RPMI7951 (cell line): ENCODE measurements at places on chromosomes 6 and 20.

DNA sequence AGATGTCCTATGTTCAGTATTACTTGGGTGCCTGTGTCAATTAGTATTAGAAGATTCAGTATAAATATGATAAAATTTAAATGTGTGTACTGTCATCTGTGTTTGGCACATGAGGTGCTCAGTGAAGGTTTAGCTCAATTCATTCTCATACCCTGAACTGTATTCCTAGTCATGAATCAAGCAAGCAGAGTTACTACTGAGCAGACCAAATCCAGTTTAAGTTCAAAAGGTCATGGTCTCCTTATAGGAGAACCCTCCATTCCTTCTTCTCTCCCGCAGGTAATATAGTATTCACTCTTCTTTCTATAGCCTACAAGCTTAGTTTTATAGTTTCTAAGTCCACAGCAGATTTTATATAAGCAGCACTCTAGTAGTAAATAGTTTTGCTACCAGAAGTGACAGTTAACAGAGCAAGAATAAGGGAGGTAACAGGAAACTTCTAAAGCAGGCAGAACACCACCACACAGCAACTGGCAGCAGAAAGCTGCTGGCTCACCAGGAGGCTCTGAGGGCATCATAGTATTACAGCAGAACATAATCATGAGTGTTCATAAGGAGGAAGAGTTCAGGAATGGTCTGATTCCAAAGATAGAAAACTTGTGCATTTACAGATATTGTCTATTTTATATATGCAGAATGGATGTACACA lies 133.2 kb downstream of the SLC16A10 start:
- no peak for DNase-seq

DNA sequence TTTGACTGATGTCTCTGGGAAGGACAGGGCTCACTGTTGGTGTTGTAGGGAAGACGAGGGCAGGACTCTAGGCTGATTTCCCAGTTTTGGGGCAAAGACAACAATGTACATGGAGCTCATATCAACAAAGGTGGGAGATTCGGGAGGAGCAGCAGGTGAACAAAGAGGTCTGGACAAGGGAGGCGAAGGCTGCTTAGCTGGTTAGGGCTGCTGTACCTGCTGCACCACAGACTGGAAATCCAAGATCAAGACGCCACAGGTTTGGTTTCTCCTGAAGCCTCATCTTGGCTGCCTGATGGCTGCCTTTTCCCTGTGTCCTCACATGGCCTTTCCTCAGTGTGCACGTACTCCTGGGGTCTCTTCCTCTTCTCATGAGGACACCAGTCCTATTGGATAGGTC lies 287.2 kb downstream of the FOXC1 start:
- DNase-seq: no peak

DNA sequence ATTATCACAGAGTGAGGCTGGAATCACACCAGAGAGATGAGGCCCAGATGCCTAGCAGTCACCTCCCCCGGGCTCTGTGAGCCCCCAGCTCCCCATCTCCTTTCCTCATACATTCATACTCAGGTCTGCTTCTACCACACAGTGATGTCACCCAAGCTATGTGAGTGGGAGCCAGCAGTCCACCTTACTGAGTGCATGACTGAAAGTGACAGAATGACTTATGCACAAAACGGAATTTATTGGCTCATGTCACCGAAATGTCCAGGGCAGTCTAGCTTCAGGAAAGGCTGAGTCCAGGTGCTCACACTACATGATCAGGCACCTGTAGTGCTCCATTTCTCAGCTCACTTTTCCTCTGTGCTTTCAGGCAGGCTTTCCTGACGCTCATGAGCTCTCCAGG lies 36.7 kb upstream of the CCN6 start:
- DNase-seq: no peak

DNA sequence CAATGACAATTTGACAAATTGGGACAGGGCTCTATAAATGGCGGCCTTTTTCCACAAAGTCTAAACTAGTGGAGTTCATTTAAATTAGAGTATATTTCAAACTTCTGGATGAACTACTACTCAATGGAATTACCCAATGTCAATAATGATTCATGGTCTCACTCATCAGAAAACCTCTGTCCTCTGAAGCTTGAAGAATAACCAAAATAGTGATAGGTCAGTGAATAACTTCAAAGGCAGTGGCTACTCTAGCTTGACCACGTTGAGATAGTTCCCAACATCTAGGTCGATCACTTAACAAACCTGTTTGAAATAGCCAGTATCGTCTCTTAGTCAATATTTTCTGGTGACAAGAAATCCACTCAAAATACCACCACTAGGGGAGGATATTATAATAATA lies 197.6 kb downstream of the HDGFL1 start:
- DNase-seq: no peak

DNA sequence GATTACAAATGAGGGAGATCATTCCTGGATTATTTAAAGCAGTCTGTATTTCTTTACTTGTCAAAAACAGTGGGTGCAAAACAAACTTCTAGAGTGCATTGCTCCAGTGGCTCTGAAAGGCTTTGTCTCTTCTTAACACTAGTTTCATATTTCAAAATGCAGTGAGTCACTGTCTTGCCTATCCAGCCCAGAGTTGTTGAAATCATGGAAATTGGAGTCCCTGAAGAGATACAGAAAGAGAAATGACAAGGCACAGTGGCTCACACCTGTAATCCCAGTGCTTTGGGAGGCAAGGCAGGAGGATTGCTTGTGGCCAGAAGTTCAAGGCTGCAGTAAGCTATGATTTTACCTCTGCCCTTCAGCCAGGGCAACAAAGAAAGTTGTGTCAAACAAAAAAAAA lies 11.3 kb downstream of the SLC2A12 start:
- peak; percentile 47 for DNase-seq

DNA sequence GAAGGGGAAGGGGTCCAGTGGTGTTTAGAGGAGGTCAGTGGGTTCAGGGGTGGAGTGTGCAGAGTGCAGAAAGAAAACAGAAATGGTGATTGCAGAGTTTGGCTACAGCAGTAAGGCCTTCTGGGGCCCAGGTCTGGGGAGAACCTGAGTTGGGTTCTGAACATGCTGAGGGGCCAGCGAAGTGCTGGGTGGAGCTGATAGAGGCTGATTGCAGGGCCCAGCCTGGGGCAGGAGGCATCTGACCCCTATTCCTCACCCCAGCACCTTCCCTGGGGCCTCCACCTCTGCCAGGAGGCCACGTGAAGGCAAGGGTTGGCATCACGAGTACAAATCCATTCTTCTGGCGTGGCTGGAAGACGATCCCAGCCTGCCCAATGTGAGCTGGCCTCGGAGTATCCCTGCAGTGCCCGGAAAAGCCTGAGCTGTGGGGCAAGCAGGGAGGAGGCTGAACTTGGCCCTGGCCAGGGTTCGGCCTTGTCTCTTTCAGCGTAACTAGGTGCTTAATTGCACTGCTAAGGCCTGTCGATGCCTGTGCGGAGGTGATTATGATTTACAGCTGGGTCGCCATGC lies 35.3 kb downstream of the VSTM2L start:
- DNase-seq: no peak

DNA sequence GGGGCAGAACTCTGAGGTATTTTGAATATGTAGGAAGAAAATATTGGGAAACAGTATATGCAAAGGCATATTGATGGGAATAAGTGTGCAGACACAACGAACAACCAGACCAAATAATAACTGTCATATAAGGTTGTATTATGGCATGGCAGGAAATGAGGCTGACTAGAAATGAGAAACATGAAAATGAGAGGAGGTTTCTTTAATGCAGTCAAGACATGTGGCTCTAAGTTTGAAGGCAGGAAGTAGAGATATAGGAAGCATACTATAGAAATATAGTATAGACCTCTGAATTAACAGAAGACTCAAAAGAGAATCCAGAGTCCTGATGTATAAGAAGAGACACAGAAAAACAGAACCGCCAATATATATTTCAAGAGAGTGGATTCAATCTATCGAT lies 459.7 kb upstream of the PTCHD4 start:
- no peak for DNase-seq

- DNase-seq: no peak
Observed at GRCh38 chr6:150908901-150909300, 43.4 kb downstream of the MTHFD1L start.

- DNase-seq: no peak
Observed at GRCh38 chr6:14849185-14849584, 396.7 kb upstream of the JARID2 start.

- no peak for DNase-seq
Observed at GRCh38 chr6:23087471-23087870, 518.1 kb downstream of the HDGFL1 start.

DNA sequence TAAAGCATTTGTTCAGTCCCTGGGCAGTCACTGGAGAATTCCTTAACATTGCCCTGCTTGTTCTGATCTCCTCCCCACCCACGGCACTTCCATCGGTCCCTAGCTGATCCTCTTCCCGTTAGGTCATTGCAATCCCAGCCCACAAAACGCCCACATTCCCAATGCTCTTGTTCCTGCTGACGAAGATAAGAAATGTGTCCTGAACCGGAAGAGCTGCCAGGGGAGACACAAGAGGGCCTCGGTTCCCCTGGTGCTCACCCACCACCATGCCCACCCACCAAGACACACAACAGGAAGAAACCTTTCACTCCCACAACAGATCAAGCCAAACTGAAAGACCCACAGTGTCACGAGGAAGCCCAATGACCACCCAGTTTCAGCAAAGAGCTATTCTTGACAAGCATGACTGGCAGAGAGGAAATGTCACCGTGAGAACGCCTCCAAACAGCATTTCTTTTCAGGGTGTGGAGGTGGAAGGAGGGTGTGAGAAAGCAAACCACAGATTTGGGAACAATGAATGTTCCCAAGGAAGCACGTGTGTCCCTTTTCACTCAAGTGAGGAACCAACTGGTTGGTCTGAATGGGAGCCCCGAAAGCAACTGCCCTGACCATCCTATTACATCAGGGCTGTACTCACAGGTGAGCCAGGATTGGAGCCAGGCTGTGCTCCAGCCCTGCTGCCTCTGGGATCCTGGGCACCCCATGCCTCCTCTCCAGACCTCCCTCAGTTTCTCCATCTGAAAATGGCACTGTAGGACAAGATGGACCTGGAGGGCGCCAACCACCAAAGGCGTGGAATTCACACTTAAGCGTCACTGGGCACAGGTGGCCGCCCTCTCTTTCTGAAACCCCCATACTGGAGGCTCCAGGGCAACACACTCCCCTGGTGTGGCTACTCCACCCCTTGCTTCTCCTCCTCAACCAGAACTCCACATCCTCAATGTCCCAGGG lies 97.5 kb downstream of the ZMYND8 start:
- DNase-seq: peak; percentile 62

DNA sequence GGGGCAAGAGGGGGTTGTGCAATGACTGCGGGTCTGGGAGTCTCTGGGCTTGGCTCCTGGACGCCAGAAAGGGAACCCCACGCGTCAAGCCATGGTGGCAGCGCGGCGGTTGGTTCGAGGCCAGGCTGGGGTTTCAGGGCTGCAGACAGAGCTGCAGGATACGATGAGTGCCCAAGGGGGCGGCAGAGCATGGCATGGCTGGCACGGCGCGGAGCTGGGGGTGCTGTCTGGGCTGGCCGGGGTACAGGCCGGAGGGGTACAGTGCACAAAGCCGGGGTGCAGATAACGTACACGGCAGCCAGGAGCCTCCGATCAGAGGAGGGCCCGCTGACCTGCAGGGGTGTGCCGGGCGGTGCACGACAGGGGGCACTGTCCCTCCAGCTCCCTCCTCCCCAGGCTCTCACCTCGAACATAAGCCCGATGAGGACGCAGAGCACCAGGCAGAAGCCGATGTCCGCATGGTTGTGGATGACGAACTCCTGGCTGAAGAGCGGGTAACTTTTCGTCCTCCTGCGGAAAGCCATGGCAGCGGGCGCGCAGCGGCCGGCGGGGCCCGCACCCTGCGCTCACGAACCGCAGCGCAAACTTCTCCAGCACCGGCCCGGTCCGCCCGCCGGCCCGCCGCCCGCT lies 353 bp downstream of the TRAM2 start:
- DNase-seq: peak; percentile 79

- DNase-seq: peak; percentile 98
Observed at GRCh38 chr6:56714982-56715456, 72.3 kb upstream of the DST start.

- DNase-seq: no peak
Observed at GRCh38 chr6:28139860-28140543, 1.7 kb upstream of the ZKSCAN8 start.

- peak; percentile 52 for DNase-seq
Observed at GRCh38 chr20:14288341-14289330, 48.8 kb downstream of the FLRT3 start.

DNA sequence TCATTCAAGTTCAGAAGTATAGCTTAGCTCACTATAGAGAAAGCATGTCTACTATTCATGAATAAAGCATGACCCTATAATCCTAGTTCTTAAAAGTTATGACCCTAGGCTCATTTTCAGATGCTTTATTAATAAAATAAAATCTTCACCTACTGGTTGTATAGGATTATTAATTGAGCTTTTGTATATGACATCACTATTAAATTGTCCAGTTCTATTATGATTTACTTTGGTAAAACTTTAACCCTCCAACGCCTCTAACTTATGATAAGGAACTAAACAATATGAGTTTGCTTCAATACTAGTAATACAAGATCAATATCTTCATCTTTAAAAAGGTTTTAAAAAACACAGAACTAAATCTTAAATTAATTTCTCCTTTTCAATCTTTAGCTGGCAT lies 263.4 kb upstream of the THEMIS start:
- DNase-seq: no peak

DNA sequence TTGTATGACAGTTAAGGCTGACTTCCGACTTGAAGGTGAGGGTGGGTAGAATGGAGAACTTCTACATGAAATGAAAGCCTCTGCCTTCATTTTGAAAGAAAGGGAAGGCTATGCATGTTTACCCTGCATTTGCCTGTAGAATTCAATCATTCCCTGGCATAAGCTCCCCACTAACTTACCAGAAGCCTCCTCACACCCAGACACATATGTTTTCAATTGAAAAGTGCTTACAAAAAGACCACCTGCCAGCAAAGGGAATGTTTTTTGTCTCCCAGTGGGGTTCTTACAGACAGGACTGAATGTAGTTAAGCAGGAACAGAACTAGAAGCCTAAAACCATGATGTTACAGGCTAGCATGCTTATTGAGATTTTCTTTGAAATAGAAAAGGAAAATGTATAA lies 392.1 kb upstream of the HSF2 start:
- peak; percentile 21 for DNase-seq

GRCh38 chr6:40353197-40353966 lies 233.8 kb downstream of the LRFN2 start:
- no peak for DNase-seq

DNA sequence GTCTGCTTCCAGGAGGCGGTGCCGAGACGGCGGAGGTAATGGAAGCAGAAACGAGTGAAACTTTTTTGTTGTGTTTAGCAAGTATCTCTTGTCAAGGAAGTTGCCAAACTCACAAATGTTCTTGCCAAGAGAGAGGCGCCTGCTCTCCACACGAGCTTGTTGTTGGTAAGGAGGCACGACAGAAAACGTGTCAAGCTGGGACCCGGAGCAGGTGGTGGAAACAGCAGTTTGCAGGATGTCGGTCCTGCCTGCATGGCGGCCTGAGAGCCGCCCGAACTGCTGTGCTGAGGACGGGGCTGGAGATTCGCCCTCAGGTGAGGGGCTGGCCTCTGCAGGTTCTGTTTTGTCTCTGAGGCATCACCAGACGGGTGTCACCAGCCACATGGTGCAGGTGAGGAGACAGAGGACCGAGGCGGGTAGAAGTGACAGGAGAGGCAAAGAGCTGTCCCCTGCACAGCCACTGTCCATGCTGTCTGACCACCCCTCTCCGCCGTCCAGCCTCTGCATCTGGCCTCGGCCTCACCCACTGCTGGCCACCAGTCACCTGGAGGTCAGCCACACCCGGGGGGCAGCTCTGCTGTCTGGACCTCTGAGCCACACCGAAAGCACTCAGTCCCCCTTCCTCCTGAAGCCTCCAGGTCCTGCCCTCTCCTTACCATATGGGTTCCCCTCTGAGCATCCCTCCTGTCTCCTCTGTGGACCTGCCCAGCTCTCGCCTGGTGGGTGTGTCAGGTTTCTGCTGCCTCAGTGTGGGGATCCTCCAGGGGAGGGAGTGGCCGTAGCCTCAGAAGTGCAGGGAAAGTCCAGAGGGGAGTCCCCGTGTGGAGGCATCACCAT lies 261.5 kb downstream of the TAF4 start:
- no peak for DNase-seq
